ENCODE measurements at places on chromosomes 3 and 15.
A peak's percentile ranks its signal among the peaks of the same experiment; 100 is the strongest.

- H3K36me3 ChIP-seq: no peaks in the 10 kb centered on the region
- no peaks in the 10 kb centered on the region for H3K27me3 ChIP-seq
- H3K27ac ChIP-seq: no peak overlapping the region
Measured at GRCh38 chr3:163328680-163329079, 1749.6 kb downstream of the SI start.

DNA sequence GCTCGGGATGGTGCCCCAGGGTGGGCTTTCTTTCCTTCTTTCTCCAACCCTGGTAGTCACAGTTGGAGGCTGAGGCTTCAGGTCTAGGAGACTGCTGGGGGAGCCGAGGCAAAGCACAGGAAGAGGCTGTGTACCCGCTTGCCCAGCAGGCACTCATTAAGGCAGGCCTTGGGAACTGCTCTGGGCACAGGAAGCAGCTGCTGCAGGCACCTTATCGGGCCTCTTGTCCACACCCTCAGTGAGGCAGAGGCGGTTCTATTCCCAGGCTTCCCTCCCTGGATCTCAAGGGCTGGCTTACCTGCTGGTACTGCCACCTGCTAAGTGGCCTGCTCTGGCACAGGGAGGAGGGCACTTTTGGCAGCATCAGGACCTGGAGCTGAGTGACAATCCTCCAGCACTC lies 15.8 kb upstream of the GRM2 start:
- DNase-seq: no peak
- no peaks in the 10 kb centered on the region for H3K27me3 ChIP-seq
- H3K4me1 ChIP-seq: peaks cover 55% of the 10 kb centered on the region
- H3K36me3 ChIP-seq: peaks cover 34% of the 10 kb centered on the region
- H3K4me3 ChIP-seq: no peak overlapping the region
- H3K27ac ChIP-seq: peak overlapping the region; percentile 58

- peak overlapping the region; percentile 90 for H3K27ac ChIP-seq
- H3K27me3 ChIP-seq: no peaks in the 10 kb centered on the region
- H3K4me3 ChIP-seq: peak overlapping the region; percentile 9
- peaks cover 75% of the 10 kb centered on the region for H3K4me1 ChIP-seq
- DNase-seq: peak; percentile 74
Measured at GRCh38 chr3:45554006-45554666, 40.4 kb upstream of the LIMD1 start.

GRCh38 chr3:52093756-52094545 lies 37.6 kb upstream of the DUSP7 start:
- DNase-seq: no peak
- no peaks in the 10 kb centered on the region for H3K36me3 ChIP-seq
- no peak overlapping the region for H3K27ac ChIP-seq
- no peaks in the 10 kb centered on the region for H3K27me3 ChIP-seq
- H3K4me3 ChIP-seq: no peak overlapping the region
- peaks cover 40% of the 10 kb centered on the region for H3K4me1 ChIP-seq

DNA sequence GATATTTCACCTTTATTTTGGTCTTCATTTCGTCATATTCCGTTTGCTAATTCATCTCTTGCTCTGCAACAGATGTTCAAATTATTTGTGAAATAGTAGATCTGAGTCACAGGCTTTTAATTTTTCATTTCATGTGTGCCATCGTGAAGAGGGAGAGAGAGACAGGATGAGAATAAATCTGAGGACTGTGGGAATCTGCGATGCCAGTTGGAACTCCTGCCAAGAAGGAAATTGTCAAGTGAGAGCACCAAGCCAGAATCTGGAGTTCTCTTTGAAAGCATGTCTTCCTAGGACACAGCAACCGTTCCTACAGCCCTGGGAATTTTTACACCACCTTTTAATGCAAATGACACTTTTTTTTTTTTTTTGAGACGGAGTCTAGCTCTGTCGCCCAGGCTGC lies 48.8 kb downstream of the NSMCE3 start:
- DNase-seq: no peak
- H3K27me3 ChIP-seq: peaks cover 30% of the 10 kb centered on the region
- no peak overlapping the region for H3K27ac ChIP-seq

DNA sequence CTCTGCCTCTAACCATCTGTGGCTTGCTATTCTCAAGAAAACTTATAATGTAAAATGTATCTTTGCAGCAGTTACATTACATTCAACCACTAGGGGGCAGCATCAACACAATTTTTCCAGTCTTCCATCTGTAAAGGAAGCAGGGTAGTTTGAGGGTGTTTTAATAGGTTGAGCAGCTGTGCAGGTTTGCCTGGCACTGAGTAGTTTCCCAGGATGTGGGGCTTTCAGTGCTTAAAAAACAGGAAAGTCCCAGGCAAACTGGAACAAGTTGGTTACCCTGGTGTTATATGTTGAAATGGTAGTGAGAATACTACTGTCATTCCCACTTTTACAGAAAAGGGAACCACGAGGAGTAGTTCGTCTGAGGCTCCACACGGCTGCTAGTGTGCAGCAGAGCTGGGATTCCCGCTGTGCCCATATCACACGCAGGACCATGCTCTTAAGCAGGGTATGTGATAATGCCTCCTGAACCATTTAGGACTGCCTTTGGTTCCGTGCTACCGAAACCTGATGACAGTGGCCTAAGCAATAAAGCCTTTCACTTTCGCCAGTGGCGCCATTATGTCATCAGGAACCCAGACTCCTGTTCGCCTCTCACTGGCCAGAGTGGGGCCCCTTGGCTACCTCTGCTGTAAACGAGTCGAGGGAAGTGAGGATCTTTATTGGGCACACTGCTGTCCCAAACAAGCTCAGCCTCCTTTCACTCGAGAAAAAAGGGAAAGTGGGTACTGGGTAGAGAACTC lies 64.7 kb upstream of the ZBTB38 start:
- H3K36me3 ChIP-seq: no peaks in the 10 kb centered on the region
- no peak overlapping the region for H3K4me3 ChIP-seq
- DNase-seq: no peak

DNA sequence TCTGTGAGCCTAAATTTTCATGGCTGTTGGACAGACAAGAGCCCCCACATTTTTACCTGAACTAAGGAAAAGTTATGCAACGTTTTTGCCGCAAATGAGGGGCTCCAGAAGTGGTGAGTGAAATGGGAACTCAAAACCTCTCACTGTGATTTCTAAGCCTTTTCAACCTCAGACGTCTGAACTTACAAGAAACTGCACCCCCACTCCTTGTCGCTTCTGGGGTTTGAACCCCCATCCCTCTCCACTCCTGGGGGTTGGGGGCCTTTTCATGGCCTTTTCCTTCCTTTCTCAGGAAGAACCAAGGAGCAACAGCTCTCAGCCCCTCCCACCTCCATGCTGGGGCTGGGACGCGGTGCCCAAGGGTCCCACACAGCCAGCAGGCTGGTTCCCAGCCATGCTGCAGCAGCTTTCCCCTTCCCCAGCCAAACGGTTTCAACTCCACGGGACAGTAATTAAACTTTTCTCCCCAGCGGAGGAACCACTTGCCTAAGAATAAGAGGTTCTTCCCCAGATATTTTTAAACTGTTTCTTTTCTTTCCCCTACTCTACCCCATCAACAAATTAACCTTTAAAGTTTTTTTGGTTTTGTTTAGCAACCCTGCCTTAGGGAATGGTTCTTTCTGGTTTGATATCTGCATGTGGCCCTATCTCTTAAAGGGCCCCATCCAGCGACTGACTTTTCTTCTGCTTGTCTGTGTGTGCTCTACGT lies 387.6 kb upstream of the CBLB start:
- H3K4me1 ChIP-seq: no peaks in the 10 kb centered on the region
- H3K4me3 ChIP-seq: no peak overlapping the region
- no peaks in the 10 kb centered on the region for H3K27me3 ChIP-seq
- H3K36me3 ChIP-seq: no peaks in the 10 kb centered on the region

DNA sequence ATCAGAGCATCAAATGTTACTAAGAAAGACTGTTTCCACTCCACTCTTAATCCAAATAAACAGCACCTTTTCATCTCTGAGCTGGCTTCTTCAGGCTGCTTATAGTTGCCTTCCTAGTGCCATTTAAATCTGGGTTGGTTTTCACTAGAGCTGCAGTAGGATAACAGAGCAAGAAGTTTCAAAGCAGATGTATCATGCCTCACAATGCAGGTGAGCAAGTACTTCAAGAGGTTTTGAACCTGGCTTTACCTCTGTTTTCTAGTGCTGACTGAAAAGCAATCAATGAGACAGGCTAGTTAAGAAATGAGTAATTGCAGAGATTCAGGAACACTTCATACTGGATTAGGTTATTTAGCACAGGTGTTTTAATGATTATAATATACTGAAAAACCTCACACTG lies 147.7 kb upstream of the SATB1 start:
- H3K36me3 ChIP-seq: no peaks in the 10 kb centered on the region
- DNase-seq: no peak
- no peak overlapping the region for H3K4me3 ChIP-seq
- no peaks in the 10 kb centered on the region for H3K4me1 ChIP-seq
- no peak overlapping the region for H3K27ac ChIP-seq

- H3K4me3 ChIP-seq: no peak overlapping the region
- no peak for DNase-seq
- peaks cover 37% of the 10 kb centered on the region for H3K36me3 ChIP-seq
- H3K27me3 ChIP-seq: no peaks in the 10 kb centered on the region
- H3K27ac ChIP-seq: no peak overlapping the region
Measured at GRCh38 chr3:23923786-23924185, 6.9 kb downstream of the RPL15 start.

GRCh38 chr15:86316726-86317383 lies 237.2 kb downstream of the AGBL1 start:
- H3K4me1 ChIP-seq: peaks cover 4% of the 10 kb centered on the region
- H3K36me3 ChIP-seq: no peaks in the 10 kb centered on the region
- H3K27me3 ChIP-seq: peaks cover 17% of the 10 kb centered on the region
- DNase-seq: no peak
- peak overlapping the region; percentile 21 for H3K27ac ChIP-seq

DNA sequence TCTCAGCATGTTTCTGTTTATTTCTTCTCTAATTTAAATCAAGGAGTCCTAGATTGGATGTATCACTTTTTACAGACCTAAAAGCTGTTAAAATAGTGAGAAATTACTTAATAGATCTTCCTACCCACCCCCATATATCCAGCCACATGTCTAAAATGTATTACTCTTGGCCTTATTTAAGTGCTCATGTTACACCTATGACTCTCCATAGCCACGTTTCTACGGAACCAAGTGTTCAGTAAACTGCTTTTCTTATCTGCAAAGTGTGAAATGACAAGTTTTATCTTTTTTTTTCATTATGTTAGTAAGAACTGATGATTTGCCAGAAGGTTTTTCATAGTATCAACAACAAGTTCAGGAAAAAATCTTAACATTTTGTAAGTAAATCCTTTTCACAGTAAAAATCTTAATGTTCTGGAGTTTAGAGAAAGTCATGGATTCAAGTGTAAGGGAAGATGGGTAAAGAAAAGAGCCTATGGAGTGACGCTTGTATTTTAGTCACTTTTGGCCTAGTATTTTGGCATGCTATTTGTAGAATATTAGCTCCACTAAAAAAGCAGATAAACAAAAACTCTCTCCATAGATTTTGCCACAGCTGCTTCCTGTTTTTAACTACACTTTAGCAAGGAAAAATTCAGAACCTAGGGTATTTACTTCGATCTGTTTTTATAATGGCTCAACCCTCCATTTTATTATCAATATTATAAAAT lies 41.2 kb upstream of the IGSF10 start:
- H3K27me3 ChIP-seq: no peaks in the 10 kb centered on the region
- DNase-seq: no peak
- H3K4me1 ChIP-seq: no peaks in the 10 kb centered on the region
- peak overlapping the region; percentile 66 for H3K27ac ChIP-seq

DNA sequence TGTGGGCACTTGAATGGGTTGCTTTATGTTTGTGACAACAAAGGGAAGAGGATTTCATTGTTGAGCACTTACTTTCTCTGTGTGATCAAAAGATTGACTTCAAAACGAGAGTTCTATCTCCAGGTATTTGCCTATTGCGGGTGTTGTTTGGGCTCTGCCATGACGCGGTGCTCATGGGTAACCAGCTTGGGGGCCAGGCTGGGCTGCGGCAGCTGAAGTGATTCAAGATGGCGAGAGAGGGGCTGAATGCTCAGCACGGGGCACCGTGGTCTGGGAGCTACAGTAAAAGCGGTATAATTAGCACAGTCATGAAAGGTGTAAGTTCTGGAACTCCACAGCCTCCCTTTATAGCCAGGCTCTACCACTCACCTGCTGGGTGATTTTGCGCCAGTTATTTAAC lies 31.0 kb upstream of the ADCY5 start:
- no peak overlapping the region for H3K4me3 ChIP-seq
- no peaks in the 10 kb centered on the region for H3K36me3 ChIP-seq
- H3K27ac ChIP-seq: no peak overlapping the region
- peaks cover 9% of the 10 kb centered on the region for H3K27me3 ChIP-seq
- DNase-seq: no peak

DNA sequence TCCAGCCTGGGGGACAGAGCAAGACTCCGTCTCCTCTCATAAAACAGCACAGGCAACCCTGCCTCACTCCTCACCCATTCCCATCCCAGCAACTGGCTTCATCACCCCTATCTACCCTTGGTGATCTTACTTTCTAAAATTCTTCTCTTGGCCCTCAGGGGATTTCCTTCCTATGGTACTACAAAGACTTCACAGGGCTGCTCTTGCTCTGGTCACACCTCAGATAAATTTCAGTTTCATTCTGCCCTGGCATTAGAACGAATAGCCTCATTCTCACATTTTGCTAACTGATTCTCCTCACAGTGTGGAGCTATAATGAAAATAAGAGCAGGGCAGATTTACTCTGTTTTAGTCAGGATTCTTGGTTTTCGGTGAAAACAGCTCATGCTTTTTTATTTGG lies 22.1 kb upstream of the CRBN start:
- no peak overlapping the region for H3K27ac ChIP-seq
- no peak overlapping the region for H3K4me3 ChIP-seq
- no peaks in the 10 kb centered on the region for H3K4me1 ChIP-seq
- no peak for DNase-seq

DNA sequence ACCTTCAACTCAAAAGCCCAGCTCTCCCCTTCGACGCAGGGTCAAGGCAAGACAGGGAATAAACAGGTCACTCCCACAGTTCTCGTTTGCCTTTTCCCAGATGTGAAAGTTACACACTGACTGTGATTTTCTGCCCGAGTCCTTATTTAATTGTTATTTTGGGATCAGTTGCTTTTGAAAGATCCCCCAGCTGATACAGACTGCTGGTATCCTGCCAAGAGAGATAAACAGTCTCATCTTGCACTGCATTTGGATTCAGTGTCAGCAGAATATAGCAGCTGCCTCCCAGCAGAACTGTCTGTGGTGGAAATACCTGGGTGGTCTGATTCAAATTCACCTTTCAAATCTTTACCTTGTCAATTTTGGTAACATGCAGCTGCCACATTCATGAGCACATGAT lies 56.0 kb upstream of the FAM3D start:
- H3K4me1 ChIP-seq: no peaks in the 10 kb centered on the region
- H3K27me3 ChIP-seq: peaks cover 45% of the 10 kb centered on the region
- no peaks in the 10 kb centered on the region for H3K36me3 ChIP-seq
- H3K27ac ChIP-seq: no peak overlapping the region
- no peak overlapping the region for H3K4me3 ChIP-seq

DNA sequence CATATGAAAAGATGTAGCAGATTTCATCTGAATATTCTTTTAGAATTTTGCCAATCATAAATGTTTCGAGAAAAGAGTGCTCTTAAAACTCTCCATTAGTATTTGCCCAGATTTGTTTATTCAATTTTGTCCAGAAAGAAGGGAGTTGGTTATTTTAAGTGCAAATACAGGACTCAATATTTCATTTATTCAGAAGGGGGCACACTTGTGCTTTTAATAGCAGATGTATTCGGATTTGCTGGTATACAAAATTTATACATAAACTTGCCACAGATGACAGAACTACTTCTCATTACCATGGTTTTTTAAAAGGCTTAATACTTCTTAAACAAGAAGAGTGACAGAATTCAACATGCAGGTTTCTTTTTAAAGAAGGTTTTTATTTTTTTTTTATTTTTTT lies 69.8 kb upstream of the GRM7 start:
- H3K27me3 ChIP-seq: peaks cover 6% of the 10 kb centered on the region
- DNase-seq: no peak
- H3K27ac ChIP-seq: no peak overlapping the region
- no peaks in the 10 kb centered on the region for H3K4me1 ChIP-seq
- no peaks in the 10 kb centered on the region for H3K36me3 ChIP-seq
- no peak overlapping the region for H3K4me3 ChIP-seq

Data from left ventricle myocardium inferior (tissue), 1 donor.